ENCODE measurements at places on chromosomes 1 and 21. TPM values are rescaled to one million over a fixed set of nuclear protein-coding genes. Genes with fewer than 3 reads are reported as not detected.
A peak's percentile ranks its signal among the peaks of the same experiment; 100 is the strongest.

DNA sequence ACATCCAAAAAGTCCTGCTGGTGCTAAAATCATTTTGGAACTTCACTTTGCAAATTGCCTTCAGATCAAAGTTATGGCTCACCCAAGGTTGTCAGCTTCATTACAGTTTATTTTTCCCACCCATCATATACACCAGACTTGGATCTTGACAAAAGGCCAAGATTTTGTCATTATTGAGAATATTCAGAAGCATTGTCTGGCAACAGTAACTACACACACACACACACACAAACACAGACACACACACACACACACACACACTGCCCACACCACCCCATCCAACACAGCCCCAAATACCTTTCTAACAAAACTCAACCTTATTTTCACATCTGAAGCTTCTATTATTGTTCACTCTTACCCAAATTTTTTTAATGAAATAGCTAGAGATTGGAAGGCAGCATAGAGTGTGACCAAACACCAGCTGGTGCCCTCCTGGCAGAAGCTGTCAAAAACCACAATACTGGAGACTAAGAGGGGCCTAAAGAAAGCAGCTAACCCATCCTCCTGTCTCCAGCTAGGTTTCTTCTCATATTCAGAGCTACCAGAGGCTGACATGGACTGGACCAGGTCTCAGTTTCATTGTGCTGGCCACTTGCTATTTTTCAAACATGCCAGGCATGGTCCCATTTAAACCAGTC, 139.1 kb upstream of the ZC3H11B start:
- H3K27ac ChIP-seq, result no peak overlapping the region
- no peaks in the 10 kb centered on the region for H3K4me1 ChIP-seq
- no peaks in the 10 kb centered on the region for H3K36me3 ChIP-seq
- no peaks in the 10 kb centered on the region for H3K27me3 ChIP-seq

Gene CELA3A
- total RNA-seq, result not detected

DNA sequence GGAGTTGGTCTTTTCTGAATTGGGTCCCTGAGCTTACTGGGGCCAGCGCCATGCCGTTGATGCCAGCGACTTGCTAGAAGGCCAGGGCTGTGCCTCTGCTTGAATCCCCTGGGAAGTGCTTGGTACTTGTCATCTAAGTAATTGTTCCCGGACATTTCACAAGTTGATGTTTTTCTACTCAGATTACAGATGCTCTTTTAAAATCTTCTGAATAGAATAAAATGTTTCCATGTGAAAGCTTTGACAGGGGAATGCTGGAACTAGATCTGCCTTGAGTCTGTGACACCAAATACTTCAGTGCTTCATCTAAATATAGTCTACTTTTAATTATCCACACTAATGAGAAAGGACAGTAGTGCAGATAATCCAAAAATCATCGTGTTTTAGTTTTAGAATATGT, 38.3 kb downstream of the PTGFRN start:
- no peak for DNase-seq
- no peaks in the 10 kb centered on the region for H3K27me3 ChIP-seq
- H3K4me3 ChIP-seq, result no peak overlapping the region
- no peaks in the 10 kb centered on the region for H3K36me3 ChIP-seq
- no peak overlapping the region for H3K27ac ChIP-seq

GRCh38 chr1:175539986-175540385, 203.4 kb downstream of the TNR start:
- DNase-seq, result no peak
- peaks cover 3% of the 10 kb centered on the region for H3K4me1 ChIP-seq
- H3K27ac ChIP-seq, result no peak overlapping the region
- H3K4me3 ChIP-seq, result no peak overlapping the region

DNA sequence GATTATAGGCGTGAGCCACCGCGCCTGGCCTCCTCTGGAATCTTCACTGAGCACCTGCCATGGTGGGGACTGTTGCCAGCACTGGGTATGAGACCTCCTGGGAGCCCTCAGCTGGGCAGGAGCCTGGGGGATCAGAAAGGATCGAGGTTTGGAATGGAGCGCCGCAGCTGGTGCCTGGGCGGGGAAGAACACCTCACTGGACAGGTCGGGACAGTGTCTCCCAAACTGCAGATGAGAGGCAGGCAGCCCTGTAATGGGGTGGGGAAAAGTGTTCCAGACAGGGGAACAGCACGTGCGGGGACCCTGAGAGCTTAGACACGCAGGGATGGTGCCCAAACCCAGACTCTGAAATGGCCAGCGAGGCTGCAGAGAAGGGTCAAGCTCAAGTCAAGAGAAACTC, 150.9 kb upstream of the C1orf174 start:
- H3K27ac ChIP-seq, result peak overlapping the region; percentile 30
- DNase-seq, result no peak
- H3K27me3 ChIP-seq, result no peaks in the 10 kb centered on the region
- no peaks in the 10 kb centered on the region for H3K36me3 ChIP-seq
- peaks cover 8% of the 10 kb centered on the region for H3K4me1 ChIP-seq
